Stimulated activated CD4-positive, alpha-beta T cell treated with anti-CD3 and anti-CD28 coated beads, Interleukin-1b, Interleukin-23, amount 100 ng/mL, for 1 hour (primary cell): ENCODE measurements at places on chromosomes 5 and 9.

DNA sequence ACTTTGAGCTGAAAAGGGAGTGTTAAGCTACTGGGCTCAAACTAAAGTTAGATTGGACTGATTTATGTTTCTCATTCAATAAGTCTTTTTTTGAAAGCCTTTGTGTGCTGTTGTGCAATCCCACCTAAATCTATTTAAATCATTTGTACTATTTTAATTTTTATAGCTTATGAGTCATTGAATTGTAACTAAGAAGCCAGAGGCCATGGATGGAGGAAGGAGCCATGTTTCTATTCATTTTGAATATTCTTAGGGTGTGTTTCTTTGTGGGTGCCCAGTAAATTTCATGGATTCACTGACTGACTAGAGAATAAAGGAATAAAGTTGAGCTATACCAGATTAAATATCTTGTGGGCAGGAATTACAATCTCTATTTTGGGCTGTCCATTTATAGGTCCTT lies 238.5 kb downstream of the KIF4B start:
- DNase-seq = no peak

GRCh38 chr5:56321236-56321881 lies 88.2 kb upstream of the ANKRD55 start:
- no peak for DNase-seq

GRCh38 chr5:74685979-74686631 lies 1.1 kb downstream of the HEXB start:
- DNase-seq = no peak

DNA sequence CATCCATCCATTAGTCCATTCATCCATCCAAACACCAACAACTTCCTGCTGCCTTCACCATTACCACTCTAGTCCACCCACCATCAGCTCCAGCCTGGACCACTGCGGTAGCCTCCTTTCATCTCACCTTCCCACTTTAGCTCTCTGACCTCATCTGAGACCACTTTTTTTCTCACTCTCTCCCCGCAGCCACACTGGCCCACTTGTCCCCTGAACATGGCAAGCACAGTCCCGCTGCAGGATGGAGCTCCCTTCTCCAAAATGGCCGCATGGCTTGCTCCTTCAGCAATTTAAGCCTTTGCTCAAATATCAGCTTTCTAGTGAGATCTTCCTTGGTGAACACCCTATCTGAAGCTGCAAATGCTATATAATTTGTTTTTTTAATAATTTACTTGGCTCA lies 11.1 kb downstream of the CSF1R start:
- no peak for DNase-seq

GRCh38 chr9:109560470-109561132 lies 62.5 kb upstream of the PTPN3 start:
- DNase-seq = no peak

DNA sequence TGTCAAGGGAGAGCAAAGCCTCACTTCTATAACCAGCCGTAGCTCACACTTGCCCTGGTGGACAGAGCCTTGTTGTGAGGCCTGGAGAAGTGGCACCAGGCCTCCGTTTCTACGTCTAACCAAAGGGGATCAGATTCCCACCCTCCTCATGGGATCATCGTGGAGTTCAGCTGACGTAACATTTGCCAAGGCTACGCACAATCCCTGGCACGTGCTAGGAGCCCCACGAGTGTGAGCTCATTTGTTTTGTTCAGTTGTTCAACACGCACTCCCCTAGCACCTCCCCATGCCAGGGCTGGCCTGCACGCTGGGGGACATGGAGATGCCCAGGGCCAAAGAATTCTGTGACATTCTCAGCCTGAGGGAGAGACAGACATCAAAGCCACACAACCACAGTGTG lies 23.1 kb downstream of the ADGRD2 start:
- no peak for DNase-seq

DNA sequence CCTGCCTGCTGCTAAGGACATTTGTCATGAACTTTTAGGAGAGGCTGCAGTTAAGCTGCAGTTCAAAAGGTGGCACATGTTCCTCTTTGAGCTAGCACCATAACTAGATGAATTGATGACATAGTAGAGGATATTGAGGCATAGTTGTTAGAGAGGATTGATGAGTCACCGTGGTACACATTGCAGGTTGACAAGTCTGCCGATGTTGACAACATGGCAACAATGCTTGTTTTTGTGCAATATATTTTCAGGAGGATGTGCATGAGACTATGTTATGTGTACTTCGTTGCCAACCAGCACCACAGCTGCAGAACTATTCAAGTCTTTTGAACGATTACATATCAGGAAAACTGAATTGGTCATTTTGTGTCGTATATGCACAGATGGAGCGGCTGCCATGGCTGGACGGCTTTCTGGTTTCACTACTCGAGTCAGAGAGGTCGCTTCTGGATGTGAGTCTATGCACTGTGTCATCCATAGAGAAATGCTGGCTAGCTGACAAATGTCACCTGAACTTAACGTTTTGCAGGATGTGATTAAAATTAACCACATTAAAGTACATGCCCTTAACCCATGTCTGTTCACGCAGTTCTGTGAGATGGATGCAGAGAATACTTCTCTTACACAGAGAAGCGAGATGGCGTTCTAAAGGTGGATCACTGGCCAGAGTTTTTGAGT lies 24.2 kb downstream of the ANP32B start:
- DNase-seq = no peak

GRCh38 chr9:97293818-97294217 lies 13.6 kb upstream of the CCDC180 start:
- DNase-seq = no peak

GRCh38 chr5:79484731-79485130 lies 29.2 kb downstream of the HOMER1 start:
- no peak for DNase-seq

- no peak for DNase-seq
These were observed 54.3 kb upstream of the BOD1 start for GRCh38 chr5:173670791-173671120.

- no peak for DNase-seq
These were observed 18.2 kb downstream of the GNPDA1 start for GRCh38 chr5:141994511-141995136.

- no peak for DNase-seq
These were observed 66.6 kb downstream of the C9orf152 start for GRCh38 chr9:110141227-110141793.

DNA sequence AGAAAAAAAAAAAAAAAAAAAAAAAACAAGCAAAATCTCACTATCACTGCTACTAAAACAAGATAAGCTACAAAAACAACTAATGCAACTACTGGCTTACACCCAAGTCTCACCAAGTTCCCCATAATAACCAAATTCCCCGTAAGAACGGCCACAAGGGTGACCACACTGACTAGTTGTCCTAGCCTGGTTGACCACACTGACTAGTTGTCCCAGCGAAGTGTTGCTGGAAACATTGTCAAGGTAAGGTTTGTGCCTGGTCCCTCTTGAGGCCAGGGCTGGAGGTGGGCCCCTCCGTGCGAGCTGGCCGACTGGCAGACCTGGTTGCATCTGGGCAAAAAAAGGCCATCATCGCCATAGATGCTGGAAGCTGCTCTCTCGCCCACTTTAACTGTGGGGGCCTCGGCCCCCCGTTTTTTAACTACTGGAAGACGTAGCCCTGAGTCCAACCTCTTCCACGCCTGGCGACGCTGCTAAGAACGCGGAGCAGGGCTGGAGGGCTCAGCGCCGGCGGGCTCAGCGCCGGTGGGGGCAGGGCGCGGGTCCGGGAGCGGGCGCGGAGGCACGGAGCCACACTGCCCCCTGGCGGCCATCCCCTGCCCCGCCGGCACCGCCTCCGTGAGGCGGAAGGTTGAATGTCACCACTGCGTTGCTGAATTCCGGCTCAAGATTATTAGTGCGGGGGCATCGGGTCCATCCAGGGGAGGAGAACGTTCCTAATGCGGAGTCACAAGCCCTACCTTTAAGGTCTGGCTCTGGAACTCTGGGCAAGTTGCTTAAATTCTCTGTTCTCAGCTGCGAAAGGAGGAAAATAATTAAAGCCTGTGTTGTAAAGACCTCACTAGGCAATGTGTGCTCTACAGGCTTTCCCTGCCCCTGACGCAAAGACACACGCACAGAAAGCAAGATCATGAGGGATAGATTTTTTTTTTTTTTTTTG lies 84.0 kb downstream of the HSD17B3 start:
- DNase-seq = peak; percentile 78

DNA sequence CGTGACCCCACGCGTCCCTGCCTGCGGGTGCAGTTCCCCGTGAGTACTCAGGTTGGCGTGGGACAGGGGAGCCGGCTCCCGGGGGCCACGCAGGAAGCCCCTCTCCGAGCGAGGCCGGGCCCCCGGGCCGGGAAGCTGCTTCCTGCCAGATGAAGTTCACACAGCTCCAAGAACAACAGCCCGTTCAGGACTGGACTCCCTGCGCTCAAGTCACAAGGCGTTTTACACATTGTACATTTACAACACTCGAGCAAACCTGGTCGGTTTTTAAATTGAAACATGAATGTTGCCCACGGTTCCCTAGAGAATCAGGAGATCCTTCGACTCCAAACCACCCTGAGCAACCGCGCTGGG lies 22.4 kb downstream of the SLC9A3 start:
- no peak for DNase-seq

DNA sequence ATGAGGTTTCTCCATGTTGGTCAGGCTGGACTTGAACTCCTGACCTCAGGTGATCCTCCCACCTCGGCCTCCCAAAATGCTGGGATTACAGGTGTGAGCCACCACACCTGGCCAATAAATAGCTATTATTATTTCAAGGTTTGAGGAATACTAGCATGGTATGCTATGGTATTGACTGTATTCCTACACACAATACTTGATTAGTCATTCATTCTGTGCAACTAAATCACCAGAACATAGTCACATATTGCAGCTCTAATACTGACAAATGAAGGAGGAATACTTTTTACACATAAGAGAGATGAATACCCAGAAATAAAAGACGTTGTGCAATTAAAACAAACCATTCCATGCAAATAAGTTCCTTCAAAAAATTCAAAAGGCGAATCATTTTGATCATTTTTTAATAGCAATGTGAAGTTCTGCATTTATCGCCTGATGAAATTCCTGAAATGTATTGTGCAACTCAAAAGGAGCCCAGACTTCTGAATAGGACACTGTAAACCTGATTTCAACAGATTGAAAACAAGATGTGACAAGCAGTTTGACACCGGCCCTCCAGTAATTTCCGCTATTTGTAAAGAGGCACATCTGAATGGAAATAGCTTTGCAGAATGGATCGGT lies 687.4 kb upstream of the SEMA6A start:
- DNase-seq = no peak

DNA sequence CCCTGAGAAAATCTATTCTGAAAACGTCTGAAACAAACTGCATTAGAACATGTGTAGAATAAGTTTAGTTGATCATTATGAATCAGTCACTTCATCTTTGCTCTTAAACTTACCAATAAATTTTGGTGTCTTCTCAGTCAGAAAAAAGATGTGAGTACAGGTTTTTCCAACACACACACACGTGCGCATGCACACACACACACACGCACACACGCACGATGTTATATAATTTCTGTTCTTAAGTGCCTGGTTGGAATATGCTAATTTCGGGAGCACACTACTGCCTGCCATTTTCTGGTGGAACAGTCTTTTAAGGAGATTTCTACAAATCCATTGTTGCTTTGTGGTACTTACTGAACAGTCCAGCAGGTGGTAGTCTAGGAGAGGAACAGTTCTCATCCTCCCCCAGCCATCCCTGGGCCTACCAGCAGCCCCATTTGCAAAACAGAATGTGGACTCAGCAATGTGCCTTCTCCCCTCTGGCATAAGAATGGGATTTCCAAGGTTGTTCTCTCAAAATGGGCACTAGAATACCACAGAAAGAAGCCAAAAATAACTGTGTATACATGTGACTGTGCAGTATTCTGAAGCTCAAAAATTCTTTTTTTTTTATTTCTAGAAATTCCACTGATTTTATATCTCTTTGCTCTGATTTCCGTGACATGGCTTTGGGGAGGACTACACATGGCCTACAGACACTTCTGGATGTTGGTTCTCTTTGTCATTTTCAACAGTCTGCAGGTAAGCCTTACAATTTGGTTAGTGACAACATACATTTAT lies 281.3 kb downstream of the ARRDC3 start:
- DNase-seq = peak; percentile 2

DNA sequence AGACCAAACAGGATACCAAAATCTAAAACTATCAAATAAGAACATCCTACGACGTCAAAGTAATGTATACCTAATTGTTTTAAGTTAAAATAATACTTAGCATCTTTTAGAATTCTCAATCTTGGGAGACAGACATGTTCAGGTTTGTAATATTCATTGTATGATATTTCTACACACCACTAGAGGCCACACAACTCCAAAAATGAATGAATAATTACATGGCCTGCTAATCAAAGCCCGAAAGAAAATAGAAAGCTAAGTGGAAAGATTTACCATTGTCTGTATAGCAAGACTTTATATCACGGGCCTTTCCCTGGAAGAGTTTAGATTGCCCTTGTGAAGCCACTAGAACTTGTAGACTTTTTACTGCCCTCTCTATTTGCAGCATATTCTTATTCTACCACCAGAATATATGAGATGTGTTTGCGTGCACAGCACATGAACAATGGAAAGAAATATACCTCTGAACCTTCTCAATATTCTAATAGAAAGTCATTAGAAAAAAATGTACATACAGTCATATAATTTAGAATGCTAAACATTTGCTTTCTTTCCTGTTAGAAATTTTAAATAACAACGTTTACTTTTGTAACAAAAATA lies 380.1 kb upstream of the NUDT12 start:
- DNase-seq = no peak

DNA sequence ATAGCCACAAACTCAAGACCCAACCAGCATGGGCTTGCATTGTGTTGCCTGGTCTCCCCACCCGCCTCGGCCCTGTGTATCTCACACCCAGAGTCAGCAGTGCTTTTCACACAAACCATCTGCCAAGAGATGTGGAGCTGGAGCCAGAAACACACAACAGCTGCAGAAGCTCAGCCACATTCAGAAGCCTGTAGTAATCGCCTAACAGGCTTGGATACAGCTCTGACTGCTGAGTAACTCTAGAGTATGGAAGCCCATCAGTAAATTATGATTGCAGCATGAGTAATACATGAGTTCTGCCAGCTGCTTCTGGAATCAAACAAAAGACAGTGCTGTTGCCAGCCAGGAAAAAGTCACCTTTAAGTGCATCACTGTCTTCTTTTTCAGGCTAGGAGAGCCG lies 16.0 kb downstream of the TEK start:
- no peak for DNase-seq

DNA sequence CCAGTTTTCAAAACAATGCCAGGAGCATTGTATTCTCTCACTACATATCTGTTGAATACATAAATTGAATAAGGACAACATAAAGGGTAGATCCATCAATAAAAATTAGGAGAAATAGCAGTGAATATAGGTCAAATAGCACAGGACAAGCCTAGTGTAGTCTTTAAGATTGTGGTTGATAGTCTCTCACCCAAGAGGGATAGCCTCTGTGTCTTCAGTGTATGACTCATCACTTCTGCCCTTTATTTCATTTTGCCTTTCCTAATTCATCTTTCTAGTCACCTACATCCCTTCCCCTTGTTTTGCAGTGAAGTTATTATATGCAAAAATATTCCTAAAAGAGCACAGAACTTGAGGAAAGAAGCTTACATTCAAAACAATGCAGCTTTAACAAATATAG lies 335.0 kb upstream of the TUSC1 start:
- no peak for DNase-seq

DNA sequence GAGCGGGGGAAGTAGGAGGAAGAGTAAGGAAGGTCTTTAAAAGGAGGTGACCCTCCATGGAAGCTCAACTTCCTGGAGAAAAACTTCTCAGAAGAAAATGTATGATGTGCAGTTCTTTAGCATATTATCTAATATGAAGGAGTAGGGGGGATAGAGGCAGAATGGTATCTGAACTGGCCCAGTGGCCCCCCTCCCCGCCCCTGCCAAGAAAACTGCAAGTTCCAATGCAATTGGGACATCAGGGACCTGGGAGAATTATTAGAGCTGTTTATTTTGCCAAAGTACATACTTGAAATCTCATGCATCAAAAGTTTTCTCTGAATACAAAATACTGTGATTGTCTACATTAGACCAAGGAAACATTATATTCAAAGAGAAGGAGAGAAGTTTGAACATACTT lies 40.6 kb upstream of the GAS1 start:
- no peak for DNase-seq
